ENCODE measurements at places on chromosomes 13 and 19.

DNA sequence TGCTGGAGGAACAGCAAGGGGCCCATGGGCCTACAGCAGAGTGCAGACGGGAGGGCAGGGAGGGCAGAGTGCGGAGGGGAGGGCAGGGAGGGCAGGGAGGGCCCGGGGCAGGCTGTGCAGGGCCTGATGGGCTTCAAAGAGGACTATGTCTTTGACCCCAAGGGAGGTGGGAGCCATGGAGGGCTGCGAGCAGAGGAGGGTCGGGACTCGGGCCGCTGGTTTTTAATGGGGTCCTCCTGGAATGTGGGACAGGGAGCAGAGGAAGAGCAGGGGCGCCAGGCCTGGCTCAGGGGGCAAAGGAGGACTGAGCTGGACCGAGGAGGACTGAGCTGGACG lies 3.6 kb downstream of the PIP5K1C start:
- no peak for DNase-seq

- peak; percentile 73 for DNase-seq
Observed at GRCh38 chr13:43804461-43805070, 17.8 kb upstream of the ENOX1 start.

GRCh38 chr19:14053032-14053431 lies 8.8 kb downstream of the PALM3 start:
- no peak for DNase-seq

DNA sequence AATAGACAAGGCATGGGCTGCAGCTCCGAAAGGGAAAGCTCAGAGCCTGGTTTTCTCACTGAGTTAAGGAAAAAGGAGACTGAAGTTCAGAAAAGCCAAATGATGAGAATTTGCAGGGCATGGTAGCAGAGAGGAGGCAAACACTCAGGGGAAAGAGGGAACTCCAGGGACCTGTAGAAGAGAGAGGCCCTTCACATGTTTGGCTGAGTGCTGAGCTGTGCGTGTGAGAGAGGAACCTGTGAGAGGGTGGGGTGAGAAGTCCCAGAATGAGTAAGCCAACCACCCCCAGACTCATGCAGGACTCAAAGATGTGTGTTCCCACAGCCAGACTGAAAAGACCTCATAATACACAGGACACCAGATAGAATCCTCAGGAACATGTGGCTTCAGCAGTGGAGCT lies 2.8 kb upstream of the CRYL1 start:
- no peak for DNase-seq

DNA sequence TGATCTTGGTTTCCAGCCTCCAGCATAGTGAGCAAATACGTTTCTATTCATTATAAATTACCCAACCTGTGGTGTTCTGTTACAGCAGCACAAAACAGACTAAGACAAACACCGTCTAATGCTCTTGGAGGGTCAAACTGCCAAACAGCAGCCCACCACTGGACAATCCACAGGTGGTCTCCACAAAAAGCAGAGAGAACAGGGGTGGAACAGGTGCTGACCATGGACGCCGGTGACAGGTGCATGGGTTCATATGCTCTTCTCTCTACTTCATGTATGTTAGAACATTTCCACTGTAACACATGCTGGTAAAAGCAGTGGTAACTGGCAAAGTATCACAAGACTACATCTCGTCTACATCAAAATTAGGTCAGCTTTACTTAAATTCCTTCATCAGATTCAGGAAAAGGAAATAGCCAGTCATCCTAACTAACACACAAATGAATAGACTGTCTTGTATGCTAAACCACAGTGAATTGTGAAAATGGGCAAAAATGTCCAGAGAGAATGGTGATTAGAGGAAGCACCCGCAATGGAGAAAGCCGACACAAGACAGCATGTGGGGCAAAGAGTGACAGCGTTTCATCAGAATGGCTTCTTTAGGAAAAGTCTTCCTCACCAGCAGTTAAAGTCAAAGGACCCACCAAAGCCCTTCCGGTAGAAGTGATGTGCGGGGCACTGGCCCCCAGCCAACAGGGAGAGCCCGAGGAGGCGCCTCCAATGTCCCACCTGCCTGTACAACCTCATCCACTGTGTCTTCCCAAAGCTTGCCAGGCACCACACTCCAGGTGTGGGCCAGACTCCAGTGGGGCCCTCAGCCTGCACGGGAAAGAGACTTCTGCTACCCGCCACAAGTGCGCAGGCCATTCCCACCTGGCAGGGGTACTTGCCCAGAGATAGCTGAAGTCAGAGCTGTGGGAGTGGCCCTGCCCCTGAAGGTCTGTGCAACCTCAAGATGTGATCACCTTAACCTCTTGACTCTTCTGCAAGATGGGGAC lies 6.5 kb downstream of the CARS2 start:
- DNase-seq = no peak

DNA sequence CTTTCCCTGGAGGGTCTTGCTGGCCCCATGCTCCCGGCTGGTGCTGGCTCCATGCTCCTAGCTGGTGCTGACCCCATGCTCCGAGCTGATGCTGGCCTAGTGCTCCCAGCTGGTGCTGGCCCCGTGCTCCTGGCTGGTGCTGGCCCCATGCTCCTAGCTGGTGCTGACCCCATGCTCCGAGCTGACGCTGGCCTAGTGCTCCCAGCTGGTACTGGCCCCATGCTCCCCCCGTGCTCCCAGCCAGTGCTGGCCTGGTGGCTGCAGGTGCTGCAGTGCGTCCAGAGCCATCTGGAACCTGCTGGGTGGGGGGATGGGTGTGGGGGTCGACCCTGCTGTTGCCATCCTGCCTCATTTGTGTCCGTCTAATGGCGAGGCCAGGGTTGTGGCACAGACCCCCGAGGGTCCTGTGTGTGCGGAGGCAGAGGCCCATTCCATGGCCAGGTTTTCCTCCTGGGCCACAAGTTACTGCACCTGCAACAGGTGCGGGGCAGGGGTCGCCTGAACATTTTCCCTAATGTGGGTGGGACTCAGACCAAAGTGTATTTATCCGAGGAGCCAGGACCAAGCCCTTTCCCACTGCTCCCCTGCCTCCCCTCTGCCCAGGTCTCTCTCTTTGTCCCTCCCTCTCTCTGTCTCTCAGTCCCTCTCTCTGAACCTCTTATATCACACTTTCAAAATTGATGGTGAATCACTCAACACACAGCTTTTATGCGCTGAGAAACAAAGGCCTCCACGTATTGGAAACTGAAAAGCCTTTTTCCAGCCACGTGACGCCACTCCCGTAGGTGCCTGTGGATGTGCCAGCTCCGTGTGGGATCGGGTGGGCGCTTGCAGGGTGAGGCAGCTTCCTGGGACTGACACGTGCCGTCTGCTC lies 45.1 kb downstream of the MCF2L start:
- DNase-seq = no peak

DNA sequence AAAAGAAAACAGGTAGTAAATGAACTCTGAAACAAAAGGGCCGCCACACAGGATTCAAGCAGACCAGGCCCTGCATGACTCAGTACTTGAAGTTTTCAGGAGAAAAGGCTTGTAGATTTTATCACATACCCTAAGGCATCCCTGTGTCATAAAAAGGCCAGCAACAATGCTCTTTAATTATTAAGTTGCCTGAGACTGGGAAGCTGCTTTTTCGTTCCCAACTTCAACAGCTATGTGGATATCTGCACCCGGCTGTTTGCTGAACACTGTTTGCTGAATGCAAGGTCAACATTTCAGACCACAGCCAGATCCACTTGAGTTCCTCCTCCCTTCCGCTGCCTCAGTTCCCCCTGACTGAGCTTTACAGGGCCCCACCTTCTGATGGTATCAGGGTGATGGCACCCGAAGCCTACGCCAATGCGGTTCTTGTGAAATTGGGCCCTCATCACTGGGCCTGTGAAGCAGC lies 6.1 kb upstream of the ECH1 start:
- DNase-seq = peak; percentile 47

DNA sequence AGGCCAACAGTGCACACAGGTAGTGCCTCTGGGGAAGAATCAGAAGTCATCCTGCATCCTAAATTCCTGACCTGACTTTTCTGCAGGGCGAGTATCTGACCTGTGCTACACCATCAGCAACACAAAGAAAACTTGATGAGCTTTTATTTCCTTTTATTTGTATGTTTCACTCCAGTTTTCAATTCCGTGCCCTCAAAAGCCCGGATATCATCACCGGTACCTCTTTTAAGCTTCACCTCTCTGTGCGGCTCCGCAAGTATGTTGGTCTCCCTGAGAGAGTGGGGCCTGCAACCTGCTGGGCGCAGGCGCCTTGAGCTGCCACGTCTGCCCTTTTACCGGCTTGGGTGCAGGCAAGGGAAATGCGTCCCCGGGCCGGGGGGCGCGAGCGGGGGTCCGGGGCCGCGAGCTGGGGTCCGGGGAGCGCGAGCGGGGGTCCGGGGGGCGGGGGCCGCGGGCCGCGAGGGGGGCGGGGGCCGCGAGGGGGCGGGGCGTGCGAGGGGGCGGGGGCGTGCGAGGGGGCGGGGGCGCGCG lies 4.3 kb upstream of the DUXA start:
- DNase-seq = peak; percentile 62
